AG10803 (cell line): ENCODE measurements at places on chromosomes 12 and 14.

DNA sequence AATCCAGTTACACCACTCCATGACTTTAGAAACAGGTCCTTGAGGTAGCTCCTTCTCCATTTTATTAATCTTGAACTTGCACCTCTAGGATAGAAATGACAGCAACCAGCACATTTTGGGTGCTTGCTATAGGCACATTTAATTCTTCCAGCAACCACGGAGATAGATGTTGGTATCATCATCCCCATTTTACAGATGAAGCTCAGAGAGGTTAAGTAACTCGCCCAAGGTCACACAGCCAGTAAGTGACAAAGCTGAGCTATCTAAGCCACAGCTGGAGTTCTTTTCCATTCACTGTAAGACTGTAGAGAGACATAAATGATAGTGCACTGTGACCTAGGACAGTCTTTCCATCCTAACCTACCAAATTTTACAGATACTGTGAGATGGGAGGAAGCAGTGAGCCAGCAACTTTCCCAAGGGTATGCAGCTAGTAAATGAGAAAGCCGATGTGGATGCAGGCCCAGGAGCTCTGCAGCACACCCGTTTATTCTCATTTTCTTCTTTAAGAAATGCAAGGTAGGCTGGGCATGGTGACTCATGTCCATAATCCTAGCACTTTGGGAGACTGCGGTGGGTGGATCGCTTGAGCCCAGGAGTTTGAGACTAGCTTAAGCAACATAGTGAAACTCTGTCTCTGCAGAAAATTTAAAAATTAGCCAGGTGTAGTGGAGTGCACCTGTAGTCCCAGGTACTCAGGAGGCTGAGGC lies 103.2 kb downstream of the TBX5 start:
- DNase-seq: no peak

DNA sequence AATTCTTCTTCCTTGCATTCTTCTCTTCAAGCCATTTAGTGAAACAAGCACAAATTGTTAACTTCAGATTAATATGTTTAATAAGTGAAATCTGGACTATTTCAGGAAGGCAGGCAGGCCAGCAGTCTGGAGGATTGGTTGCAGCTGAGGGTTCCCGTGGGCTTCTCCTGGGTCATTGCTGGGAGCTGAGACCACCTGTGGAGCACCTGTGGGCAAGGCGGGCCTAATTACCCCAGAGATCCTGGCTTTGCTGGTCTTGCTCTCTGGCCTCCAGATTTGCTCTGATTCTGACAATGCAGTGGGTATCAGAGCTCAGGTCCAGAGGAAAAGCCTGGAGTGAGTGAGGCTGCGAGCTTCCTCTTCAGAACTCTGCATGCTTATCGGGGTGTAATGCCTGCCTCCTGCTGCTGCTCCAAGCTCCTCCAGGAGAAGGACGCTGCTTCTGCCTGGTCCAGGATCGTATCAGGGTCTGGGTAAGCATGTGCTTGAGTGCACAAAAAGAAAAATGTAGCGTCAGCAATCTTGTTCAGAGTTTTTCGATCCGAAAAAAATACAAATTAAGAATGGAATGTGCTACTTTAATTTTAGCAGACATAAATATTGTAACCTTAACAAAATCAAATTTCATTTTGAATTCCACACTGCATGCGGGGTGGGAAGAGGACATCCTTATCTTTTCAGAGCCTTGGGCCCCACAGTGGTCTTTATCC lies 93.8 kb downstream of the TMEM30B start:
- DNase-seq: no peak

DNA sequence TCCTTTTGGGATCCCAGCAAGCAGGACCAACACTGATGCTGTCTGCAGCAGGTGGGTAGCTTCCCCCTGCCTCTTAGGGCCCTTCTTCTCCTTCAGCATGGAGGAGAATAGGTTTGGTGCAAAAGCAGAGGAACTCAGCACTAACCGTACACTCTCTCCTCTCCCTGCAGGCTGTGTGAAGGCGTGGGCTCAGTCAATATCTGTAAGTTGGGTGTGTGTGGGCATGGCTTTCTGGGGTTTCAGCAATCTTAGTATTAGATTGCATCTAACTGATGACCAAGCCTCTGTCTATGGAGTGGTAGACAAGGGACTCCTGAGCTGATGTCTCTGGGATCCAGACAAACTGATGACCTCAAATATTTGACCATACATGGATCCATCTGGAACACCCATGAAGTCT lies 14.3 kb downstream of the KRT85 start:
- no peak for DNase-seq

DNA sequence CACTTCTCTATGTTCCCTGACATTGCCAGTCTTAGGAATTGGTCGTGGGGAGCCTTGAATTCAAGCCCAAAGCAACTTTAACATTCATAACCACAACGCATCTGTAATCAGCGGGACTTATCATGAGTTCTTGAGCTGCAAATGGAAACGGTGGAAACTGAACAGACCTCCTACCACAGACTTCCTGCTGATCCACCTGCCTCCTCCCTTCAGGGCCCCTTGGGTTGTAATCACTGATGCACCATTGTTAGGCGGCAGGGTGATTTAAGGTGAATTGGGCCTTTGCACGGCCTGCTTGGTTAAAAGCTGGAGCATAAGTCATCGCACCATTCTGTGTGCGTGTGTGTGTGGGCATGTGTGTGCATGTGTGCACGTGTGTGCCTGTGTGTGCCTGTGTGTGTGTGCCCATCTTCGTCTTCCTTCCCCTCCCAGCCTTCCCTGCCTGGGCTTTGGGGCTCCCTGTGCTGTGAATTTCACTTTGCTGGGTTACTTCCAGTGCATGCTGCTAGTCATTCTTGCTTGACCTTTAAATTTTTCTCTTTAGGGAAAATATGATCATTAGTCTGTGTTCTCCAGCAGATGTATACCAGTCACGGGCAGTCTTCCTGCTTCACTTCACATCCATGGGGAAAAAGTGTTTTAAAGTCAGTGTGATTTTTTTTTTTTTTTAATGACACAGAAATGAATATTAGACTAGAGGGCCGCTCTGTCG lies 29.1 kb downstream of the CHST11 start:
- DNase-seq: no peak

DNA sequence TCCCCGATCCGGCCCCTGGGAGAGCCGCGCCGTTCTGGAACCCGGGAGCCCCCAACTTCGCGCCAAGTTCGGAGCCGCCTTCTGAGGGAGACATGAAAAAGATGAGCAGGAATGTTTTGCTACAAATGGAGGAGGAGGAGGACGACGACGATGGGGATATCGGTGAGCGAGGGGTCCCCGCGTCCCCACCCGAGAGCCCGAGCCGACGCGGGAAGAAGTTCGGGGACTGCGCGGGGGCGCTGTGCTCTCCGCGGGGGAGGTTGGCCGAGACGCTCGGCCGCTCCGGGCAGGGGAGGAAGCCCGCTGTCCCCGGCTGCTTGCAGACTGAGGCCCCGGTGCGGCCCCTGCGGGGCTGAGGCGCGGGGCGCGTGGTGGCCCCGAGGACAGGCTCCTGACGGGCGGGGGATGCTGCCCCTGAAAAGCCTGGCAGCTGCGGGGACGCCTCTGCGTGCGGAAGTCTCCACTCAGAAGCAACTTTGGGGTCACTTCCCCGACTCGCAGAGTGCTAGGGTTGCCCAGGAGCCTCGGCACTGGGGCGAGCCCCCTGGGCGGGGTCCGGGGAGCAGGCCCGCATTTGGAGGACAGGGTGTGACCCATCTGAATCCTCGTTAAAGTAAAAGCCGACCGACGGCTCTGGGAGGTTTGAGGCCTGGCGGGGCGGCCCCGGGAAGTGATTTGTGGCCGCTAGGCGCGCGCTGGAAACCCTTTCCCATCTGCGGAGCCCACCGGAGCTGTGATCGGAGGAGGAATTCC lies 511 bp downstream of the ANO6 start:
- DNase-seq: peak; percentile 42

- DNase-seq: no peak
Observed at GRCh38 chr12:91773749-91774429, 371.8 kb downstream of the BTG1 start.

- DNase-seq: no peak
Observed at GRCh38 chr12:79351251-79351650, 339.5 kb downstream of the PAWR start.

DNA sequence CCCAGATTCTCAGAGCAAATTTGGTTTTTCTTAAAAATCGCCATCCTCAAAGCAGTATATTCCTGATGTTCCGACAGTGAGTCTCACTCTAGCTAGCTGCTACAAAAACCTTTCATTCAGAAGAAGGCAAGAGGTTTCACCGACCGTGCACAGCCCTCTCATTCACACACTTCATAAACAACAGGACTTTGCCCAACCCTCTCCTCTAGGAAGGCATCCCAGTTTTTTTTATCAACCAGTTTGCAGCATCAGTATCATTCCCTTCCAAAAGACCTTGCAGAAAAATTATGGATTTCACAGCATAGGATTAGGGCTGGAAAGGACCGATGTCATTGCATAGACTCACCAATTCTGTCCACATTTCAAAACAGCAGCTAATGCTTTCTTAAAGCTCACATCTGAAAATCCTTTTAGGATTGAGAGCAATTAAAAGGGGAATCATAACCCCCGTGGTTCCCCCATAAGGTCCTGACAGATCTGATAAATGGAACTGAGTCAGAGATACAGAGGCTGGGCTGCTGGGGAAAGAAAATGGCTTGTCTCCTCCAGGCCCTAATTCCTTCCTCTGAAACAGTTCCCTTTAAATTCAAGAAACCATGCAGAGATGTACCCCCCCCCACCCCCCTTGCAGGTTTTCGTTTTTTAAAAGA lies 597 bp downstream of the SVOP start:
- no peak for DNase-seq

- peak; percentile 8 for DNase-seq
Observed at GRCh38 chr14:102723650-102724049, 53.6 kb upstream of the TRAF3 start.

DNA sequence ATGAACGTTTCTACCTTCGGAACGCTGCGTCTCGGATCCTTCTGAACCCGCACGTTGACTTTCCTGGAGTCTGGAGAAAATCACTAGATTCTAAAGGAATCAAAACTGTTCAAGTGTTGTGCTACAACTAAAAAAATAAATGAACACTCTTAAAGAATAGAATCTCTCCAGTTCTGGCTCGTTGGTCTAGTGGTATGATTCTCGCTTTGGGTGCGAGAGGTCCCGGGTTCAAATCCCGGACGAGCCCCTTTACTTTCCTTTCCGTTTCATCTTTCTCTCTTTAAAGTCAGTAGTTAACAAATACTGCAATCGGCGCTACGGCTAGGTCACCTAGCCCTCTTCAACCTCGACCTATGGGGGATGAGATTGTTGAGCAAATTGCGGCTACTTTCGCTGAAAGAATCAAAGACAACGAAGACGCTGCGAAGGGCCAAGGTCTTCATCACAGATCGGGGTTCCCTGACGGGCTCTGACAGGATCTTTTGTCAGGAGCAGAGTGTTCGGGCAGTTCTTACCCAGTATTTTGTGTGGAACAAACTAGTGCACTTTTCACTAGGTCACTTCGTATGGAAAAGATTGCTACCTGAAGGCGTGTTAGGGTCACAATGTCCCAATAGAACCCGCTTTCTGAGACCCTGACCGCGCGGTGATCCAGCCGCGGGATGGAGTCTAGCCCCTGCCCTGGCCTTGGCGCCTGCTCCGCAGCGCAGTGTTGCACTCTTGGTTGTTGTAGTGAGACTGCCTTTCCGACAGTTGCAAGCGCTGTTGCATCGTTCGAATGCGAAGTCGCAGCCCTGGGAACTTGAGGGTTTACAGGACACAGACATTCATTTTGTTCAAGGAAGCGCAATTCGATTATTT lies 8.4 kb downstream of the OR6S1 start:
- DNase-seq: peak; percentile 83

GRCh38 chr14:58104808-58105207 lies 47.2 kb downstream of the ARMH4 start:
- DNase-seq: peak; percentile 80

GRCh38 chr14:21255385-21256101 lies 13.7 kb downstream of the HNRNPC start:
- DNase-seq: peak; percentile 37

DNA sequence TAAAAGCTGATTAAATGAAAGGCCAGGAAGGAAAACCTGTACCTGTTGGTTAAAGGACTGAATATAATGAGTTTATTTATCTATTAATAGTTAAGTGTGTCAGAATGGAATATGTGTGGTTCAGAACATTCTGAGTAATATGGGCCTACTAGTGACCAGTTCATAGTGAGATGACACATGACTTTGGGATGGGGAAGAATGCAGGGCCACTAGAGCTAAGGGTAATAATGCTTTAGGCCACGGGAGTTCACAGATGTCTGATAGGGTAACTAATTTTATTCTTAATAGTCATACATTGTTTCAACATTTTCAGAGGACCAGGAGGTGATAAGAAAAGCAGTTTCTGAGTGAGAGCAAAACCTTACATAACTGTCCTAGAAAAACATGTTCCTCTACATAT lies 247.8 kb upstream of the OR4E1 start:
- DNase-seq: no peak

- peak; percentile 4 for DNase-seq
Observed at GRCh38 chr12:20213723-20214625, 154.4 kb upstream of the PDE3A start.

- DNase-seq: no peak
Observed at GRCh38 chr14:103541709-103542604, 13.0 kb downstream of the TRMT61A start.

DNA sequence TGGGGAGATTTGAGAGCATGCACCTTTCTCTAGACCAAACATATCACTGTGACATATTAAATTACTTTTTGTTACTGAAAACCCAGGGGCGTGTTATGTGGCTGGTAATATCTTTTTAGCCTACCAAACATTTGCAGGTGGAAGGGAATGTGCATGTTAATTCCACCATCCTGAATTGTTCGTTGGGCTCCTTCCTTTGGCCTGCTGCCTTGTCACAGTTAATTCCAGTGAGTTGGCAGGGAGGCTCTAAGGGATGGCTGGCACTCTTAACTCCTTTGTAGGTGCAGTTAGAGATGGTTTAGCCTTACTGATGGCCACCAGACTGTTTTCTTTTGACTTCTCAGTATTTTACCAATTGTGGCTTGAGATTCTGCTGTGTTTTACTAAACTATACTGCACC lies 64.5 kb downstream of the DIP2B start:
- DNase-seq: no peak

DNA sequence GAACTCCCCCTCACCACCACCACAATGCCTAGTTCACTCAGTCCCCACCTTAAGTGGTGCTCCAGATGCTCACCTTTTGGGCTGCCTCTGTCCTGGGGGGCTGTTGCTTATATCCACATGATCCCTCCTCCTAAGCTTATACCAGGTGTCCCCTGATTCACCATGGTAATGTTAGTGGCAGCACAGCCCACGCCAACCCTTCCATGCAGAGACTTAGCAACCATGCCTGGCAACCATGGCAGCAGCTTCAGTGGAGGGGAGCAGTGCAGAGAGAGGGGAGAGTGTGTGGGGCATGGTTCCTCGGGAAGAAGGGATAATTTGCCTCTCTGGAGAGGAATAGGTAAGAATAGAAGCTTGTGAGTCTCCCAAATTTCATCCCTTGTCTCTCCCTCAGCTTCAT lies 1.2 kb upstream of the DDN start:
- DNase-seq: no peak
